Cortex of kidney (tissue), 1 donor: ENCODE measurements at places on chromosomes 7 and 10.

DNA sequence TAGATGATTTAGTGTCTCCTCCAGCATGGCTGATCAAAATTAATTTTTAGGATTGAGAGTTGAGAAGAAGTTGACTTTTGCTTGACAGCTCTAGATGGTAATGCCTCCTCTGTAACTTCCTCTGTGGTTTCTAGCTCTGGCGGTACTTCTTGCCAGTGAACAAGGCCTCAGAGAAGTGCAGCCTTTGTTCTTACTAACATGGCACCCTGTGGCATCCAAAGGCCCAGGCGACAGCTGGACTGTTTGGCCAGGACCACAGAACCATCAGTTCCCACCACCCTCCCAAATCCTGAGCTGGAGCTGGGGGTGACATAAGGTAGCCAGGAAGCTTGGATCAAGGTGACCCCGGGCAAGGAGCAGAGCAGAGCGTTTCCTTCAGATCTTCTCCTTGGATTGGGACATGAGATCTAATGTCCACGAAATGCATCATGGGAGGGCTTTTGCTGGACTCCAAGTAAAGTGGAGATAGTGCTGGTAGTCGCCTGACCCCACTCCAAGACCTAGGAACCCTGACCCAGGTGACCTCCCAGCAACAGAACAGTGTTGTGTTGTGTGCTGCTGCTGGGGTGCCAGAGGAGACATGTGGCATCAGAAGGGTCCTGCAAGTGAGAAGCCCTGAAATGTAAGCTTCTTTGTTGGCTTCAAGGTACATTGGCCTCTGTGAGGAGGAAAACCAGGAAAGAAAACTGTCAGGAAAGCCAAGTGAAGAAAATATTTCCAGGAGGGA, 41.8 kb downstream of the APBB1IP start:
- no peak for DNase-seq

- no peak for DNase-seq
Observed at GRCh38 chr10:105585753-105586152, 944.7 kb downstream of the SORCS3 start.

DNA sequence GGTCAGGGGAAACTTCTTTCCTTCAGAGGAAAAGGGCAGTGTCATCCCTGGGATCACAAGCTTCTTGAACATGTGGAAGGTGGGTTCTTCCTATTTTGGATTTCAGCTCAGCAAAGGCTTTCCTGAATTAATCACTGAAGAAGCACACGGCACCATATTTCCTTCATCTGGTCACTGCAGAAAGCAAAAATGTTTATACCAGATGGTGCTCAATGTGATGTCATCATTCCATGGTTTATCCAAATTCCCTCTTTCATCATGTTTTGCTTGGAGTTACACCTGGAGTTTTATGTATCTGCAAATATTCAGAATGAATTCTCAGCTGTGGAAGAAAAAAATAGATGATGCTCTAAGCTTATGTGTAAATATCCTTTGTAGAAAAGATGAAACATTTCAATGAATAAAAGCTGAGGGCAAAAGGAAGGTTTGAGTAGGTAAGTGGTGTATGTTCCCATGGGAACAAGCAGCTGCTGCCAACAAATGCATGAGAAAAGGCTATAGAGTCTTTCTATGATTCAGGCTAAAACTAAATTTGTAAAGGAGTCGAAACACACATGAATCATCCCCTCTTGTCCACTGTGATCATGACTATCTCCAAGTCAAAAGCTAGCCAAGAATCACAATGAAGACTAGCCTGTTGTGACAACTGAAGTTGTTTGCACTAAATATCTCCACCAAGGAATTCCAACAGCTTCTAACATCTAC, 26.9 kb upstream of the BPGM start:
- no peak for DNase-seq

DNA sequence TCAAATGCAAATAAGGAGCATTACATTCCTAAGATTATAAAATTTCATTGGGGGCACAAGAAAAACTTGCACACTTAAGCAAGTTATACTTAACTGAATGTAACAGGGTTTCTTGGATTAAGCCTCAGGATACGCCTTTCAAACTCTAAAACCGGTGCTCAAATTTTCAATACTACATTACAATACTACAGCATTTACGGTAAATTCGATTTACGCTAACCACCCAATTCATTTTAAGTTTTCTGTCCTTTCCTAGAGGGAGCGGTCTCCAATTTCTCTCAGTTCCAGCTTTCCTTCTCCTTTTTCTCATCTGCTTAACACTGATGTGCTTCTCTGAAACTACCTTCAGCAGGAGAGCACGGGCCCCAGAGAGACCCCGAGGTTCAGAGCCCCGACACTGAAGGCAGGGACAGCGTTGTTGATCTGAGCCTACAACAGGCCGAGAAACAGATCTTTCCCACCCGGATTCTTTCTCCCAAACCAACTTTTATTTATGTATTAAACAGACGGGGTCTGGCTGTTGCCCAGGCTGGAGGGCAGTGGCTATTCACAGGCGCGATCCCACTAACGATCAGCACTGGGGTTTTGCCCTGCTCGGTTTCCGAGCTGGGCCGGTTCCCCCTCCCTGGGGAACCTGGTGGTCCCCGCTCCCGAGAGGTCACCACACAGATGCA, 798 bp downstream of the ZNF425 start:
- DNase-seq = no peak

DNA sequence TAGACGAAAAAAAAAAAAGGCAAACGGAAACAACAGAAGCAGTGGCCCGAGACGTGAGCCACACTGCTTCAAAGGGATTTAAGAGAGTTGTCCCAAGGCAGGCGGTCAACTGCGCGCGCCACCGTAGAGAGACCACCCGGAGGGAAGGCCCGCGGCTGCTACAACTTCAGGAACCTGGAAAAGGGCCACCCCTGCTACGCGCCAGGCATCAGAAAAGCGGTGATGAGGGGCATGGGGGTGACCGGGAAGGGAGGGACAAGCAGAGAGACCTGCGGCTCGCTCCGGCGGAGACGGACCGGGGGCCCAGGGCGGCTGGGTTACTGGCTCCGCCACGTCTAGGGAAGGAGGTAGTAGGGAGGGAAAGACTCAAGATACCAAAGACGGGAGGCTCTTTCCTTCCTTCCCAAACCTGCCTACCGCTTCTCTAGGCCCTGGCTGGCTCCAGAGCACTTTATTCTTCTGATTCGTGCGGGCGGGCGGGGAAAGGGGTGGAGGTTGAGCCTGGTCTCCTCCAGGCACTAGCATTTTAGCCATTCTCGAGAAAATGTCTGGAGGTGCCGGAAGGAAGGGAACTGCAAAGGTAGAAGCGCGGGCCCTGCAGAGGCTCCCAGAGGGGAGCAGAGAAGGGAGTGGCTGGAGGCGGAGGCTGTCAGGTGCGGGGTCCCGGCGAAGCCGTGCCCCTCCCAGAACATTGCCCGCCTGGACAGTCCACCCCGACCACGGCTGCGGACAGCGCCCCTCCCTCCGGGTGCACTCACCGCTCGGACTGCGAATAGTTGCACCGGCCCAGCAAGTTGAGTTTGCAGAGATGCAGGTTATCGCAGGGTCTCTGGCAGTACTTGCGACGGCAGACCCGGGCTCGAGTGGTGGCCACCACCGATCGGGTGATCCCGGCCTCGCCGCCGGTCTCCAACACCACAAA, 993 bp downstream of the ZC3HAV1 start:
- no peak for DNase-seq

GRCh38 chr10:131198401-131198800, 113.1 kb downstream of the TCERG1L start:
- no peak for DNase-seq

GRCh38 chr10:88565072-88565471, 18.0 kb downstream of the RNLS start:
- DNase-seq = no peak
